ENCODE measurements at places on chromosomes 7 and 10.

- DNase-seq = no peak
These were observed 245.1 kb downstream of the DGKI start for GRCh38 chr7:137601642-137602041.

GRCh38 chr10:123153486-123154091 lies 613 bp upstream of the BUB3 start:
- DNase-seq = no peak

DNA sequence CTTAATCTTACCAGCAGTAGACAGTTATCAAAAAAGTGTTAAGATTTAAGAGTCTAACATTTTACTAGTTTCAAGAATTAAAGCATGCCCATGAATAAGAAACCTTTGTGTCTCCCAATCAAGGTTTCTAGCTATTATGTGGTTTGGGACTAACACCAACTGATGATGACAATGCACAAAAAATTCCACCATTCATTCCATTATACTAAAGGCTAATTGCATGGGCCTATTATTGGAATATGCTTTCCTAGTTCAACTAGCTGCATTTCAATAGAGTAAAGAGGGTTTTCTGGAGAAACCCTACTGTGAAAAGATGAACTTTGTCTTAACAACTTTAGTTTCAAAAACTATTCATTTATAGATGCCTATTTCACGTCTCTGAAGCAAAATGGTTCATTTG lies 44.6 kb downstream of the UBE2H start:
- DNase-seq = no peak

DNA sequence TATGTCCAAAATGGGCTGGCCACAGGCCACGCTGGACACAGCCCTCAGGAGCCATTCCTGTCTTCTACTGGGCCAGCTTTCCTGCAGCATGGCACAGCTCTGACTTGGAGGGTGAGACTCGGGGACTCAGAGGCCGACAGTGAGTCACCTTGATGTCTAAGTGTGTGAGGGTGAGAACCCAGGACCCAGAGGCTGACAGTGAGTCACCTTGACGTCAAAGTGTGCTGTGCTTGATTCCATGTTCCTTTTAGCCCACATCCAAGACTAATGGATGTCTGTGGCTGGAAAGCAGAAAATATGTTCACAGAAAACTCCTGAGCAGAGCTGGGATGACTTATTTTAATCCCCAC lies 6.0 kb upstream of the FAM170B start:
- DNase-seq = no peak

- DNase-seq = no peak
These were observed 61.8 kb downstream of the ADD3 start for GRCh38 chr10:110069502-110069982.

DNA sequence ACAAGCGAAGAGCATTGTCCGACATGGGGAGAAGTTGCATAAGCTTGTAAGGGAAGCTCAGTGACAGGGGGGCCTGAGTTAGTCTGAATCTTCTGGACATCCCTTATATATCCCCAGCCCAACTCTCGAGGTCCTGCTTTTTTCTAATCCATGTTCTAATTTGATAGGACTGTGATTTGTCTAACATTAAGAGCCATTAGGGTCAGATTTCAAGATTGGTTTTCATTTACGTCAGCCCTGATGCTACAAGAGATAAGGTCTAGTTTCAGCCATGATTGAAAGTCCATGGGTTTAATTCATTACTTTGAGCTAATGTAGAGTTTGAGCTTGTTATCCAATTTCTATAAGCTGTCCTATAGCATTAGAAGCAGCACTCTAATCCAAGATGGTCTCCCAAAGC lies 20.3 kb downstream of the TLX1 start:
- no peak for DNase-seq

- no peak for DNase-seq
These were observed 7.4 kb downstream of the ARL4A start for GRCh38 chr7:12694817-12695216.

DNA sequence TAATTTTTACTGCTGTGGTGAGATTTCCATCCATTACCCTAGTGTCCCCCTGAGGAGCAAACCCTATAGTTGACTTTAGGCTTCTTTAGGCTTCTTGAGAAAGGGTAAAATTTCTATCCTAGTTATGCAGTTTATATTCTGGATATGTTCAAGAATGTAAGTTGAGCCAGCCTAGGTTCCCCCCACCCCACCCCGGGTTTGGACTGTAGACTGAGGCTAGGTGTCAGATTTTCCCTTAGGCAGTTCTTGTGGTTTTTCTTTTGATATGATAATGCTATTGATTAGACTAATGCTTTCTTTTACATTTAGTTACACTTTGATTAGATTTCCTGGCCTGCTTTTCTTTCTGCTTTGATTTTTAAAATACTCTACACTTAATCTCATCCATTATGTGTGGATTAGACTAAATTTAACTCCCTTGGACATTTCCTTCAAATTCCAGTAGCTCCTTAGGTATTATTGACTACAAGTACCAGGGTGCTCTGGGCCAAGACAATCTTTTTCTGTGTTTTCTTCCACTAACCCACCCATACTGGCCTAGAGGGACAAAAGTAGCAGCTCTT lies 37.7 kb downstream of the NRF1 start:
- DNase-seq = no peak

DNA sequence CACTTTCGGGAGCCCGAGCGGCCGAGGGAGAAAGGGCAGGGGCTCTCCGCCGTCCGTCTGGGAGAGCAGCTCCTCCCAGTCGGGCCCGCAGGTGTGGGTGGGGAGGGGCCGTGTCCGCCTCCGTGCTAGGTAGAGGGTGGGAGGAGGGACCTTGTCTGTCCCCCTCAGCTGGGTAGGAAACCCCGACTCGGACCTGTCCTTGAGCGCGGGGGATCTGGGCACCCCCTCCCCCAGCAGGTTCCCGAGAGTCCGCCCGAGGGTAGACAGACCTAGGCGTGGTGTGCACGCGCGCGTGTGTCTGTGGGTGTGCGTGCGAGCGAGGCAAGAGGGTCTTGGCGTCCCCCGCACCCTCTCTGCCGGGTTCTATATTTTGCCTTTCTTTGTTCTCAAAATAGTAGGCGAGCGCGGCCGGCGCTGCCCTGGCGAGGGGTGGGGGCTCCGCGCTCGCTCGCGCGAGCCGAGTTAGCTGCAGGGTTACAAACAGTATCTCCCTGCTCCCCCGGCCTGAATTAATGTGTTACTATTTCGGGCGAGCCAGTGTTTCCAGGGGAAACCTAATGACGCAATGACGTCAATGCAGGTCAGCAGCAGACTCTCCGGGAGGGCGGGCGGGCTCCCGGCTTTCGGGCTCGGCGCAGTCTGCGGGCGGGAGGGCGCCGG lies 73.9 kb upstream of the LEP start:
- DNase-seq = peak; percentile 21

- no peak for DNase-seq
These were observed 32.3 kb upstream of the PLXNA4 start for GRCh38 chr7:132608523-132608922.

DNA sequence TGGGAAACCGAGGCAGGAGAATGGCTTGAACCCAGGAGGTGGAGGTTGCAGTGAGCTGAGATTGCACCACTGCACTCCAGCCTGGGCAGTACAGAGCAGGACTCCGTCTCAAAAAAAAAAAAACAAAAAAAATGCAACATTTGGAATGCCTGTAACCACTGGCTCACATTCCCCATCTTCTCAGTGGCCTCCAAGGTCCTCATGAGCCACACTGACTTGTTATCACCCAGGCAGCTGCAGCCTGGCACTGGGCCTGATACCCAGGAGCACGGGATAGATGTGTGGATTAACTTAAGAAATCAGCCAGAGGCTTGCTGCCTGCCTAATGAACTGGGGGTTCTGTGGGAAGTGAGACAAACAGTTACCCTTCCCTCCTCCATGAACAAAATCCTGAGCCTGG lies 23.0 kb downstream of the JCAD start:
- no peak for DNase-seq

DNA sequence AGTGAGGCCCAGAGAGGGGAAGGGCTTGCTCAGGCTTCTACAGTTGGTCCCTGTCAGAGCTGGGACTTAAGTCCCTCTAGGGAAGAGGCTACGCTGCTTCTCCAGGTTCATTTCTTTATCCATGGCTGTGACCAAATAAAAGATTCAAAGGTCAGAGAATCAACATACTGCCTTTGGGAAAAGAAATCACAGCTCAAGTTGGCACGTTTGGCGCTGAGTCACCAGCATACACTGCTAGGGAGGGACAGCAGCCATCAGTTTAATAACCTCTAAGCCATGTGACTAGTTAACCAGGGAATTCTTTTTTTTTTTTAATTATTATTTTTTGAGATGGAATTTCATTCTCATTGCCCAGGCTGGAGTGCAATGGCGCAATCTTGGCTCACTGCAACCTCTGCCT lies 28.4 kb upstream of the CRHR2 start:
- no peak for DNase-seq

DNA sequence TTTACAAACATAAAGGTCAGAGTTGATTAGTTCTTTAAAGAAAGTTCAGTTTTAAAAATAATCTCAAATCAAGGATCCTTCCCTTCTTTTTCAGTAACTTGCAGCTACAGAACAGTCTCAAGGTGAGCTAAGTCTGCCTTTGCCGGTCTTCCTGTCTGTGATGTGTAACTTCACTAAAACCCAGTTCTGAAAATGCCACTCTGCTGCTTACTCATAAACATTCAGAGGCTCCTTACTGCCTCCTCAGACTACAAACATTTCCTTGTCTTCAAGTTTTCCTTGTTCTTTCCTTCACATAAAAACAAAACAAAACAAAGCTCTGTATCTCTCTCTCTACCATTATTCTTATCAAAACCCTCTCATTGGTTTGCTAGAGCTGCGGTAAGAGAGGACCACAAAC lies 128.7 kb downstream of the ETV1 start:
- DNase-seq = no peak

- DNase-seq = no peak
These were observed 262.3 kb downstream of the PTEN start for GRCh38 chr10:88125766-88126165.

- DNase-seq = no peak
These were observed 103.7 kb downstream of the RBM20 start for GRCh38 chr10:110747609-110748464.

GRCh38 chr10:79192677-79193003 lies 123.9 kb downstream of the ZMIZ1 start:
- no peak for DNase-seq

- no peak for DNase-seq
These were observed 22.2 kb upstream of the AASS start for GRCh38 chr7:122166275-122166674.

Data from NCI-H510A treated with DMSO at 0.1 percent for 48 hours (cell line).